PC-3 (cell line): ENCODE measurements at places on chromosomes 5 and 9. TPM values are rescaled to one million over a fixed set of nuclear protein-coding genes. Genes with fewer than 3 reads are reported as not detected.

The ADAMTS12 gene
- total RNA-seq, result 0.18 and 3.3 TPM in 2 replicates

The CEP78 gene
- total RNA-seq, result 35.2 and 52.5 TPM in 2 replicates

The F2RL1 gene
- total RNA-seq, result 163 and 167 TPM in 2 replicates

The DPYSL3 gene
- total RNA-seq, result 19.5 and 20.6 TPM in 2 replicates

The ADRB2 gene
- total RNA-seq, result 41.1 and 42.1 TPM in 2 replicates

The CCDC152 gene
- not detected in 2 replicates for total RNA-seq

The OR13C3 gene
- total RNA-seq, result not detected in 2 replicates

The ENTPD2 gene
- total RNA-seq, result 0.92 and 1.3 TPM in 2 replicates

The SIT1 gene
- not detected in 2 replicates for total RNA-seq

The RELL2 gene
- 4.1 and 5.6 TPM in 2 replicates for total RNA-seq

The ARHGEF39 gene
- 2.6 and 4.1 TPM in 2 replicates for total RNA-seq

The FRMD3 gene
- 3.9 and 6.0 TPM in 2 replicates for total RNA-seq

The OR13C5 gene
- total RNA-seq, result not detected in 2 replicates
